ENCODE measurements at places on chromosomes 3 and 15. TPM values are rescaled to one million over a fixed set of nuclear protein-coding genes. Genes with fewer than 3 reads are reported as not detected.

TM4SF18 gene
- not detected for total RNA-seq

RBP2 gene
- total RNA-seq: not detected

PIK3CA gene
- 20.8 TPM for total RNA-seq

VWA5B2 gene
- not detected for total RNA-seq

TIMP4 gene
- not detected for total RNA-seq

CYP1A1 gene
- total RNA-seq: 4.9 TPM

TRIM42 gene
- total RNA-seq: not detected

APBA2 gene
- 30.8 TPM for total RNA-seq

DNA sequence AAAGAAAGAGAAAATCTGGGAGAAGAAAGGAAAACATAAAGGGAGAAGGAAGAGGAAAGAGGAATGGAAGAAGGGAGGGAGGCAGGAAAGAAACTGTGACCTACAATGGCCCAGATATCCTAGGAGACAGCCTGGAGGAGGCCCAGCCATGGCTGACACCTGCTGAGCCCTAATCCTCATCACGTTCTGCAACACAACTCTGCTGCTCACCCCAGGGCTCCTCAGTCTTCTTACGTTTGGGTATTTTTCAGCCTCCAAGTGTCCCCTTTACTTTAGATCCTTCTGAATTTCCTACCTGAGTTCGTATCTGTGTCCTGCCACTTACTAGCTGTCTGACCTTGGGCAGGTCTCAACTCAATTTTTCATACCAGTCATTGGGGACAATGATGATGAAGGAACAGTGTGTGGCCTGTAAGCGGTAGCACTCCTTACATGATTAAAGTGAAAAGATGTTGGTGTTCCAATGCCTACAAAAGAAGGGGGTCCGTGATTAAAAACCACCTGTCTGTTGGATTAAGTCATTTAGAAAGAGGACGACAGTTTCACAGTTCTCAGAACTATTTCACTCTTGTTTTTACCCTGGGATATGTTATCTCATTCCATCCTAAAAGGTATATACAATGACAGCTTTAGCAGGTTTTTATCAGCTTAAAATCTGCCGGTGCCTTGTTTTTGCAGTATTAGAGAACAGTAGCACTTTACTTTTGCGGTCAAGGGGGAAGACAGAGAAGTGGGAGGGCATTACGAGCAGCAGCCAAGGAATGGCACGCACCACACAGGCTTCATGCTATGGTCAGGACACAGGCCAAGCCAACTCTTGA, 47.4 kb downstream of the CCR4 start:
- no peak for DNase-seq
- H3K4me3 ChIP-seq: peak overlapping the region; percentile 32
- H3K27ac ChIP-seq: peak overlapping the region; percentile 85
- peaks cover 49% of the 10 kb centered on the region for H3K36me3 ChIP-seq
- no peaks in the 10 kb centered on the region for H3K27me3 ChIP-seq

DNA sequence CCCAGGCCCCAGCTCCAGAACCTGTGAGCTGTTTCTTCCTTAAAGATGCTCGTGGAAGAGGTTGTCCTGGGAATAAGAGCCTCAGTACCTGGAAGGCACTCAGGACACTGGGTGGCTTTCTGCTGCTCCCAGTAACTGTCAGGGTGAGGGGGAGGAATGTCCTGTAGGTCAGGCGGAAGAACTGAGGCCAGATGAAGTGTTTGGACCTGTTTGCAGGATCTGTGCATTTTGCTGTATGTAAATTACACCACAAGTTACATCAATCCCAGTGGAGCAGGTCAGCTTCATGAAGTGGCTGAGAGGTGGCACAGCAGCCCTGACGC, 27.1 kb downstream of the HDAC11 start:
- no peaks in the 10 kb centered on the region for H3K27me3 ChIP-seq
- H3K4me3 ChIP-seq: no peak overlapping the region
- H3K27ac ChIP-seq: no peak overlapping the region
- no peak for DNase-seq
- no peaks in the 10 kb centered on the region for H3K36me3 ChIP-seq

DNA sequence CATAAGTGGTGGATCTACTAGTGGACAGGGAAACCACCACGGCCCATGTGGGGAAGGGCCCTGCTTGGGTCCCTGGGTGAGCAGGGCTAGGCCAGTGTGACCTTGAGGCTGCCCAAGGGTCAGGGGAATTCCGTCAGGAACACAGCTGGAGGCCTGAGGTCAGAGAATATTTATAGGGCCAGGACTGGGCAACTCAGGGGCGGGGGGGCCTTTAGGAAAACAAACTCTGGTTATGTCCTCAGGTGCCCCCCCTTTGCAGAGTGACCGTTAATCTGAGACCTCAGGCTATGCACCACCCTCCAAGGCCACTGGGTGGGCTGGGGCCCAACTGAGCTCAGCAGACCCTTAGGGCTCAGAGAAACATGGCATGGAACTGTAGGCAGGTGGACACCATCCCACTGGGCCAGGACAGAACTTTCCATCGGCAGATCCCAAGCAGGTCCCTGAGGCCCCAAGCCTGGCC, 2.5 kb downstream of the TWF2 start:
- peaks cover 70% of the 10 kb centered on the region for H3K4me1 ChIP-seq
- peak overlapping the region; percentile 43 for H3K4me3 ChIP-seq
- no peaks in the 10 kb centered on the region for H3K27me3 ChIP-seq
- H3K36me3 ChIP-seq: peaks cover 52% of the 10 kb centered on the region
- peak; percentile 1 for DNase-seq

DNA sequence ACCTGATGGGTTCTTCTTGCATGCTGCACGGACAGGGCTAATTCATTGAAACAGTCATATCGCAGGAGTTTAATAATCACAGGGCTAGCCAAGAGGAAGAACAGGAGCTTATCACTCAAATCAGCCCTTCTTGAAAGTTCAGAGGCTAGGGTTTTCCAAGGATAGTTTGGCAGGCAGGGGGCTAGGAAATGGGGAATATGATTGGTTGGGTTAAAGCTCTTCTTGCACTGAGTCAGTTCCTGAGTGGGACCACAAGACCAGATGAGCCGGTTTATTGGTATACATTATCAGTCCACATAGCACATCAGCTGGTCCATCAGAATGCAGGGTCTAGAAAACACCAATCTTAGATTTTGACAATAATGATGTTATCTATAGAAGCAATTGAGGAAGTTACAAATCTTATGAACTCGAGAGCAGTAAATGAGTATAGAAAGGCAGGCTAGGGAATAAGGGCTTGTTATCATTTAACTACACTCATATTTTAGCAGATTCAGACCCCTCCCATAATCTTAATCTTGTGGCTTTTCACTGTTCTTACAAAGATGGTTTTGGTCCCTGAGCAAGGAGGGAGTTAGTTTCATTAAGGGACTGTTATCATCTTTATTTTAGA, 58.1 kb upstream of the SLC25A36 start:
- peaks cover 2% of the 10 kb centered on the region for H3K36me3 ChIP-seq
- H3K4me3 ChIP-seq: no peak overlapping the region
- peaks cover 4% of the 10 kb centered on the region for H3K27me3 ChIP-seq
- H3K4me1 ChIP-seq: no peaks in the 10 kb centered on the region

DNA sequence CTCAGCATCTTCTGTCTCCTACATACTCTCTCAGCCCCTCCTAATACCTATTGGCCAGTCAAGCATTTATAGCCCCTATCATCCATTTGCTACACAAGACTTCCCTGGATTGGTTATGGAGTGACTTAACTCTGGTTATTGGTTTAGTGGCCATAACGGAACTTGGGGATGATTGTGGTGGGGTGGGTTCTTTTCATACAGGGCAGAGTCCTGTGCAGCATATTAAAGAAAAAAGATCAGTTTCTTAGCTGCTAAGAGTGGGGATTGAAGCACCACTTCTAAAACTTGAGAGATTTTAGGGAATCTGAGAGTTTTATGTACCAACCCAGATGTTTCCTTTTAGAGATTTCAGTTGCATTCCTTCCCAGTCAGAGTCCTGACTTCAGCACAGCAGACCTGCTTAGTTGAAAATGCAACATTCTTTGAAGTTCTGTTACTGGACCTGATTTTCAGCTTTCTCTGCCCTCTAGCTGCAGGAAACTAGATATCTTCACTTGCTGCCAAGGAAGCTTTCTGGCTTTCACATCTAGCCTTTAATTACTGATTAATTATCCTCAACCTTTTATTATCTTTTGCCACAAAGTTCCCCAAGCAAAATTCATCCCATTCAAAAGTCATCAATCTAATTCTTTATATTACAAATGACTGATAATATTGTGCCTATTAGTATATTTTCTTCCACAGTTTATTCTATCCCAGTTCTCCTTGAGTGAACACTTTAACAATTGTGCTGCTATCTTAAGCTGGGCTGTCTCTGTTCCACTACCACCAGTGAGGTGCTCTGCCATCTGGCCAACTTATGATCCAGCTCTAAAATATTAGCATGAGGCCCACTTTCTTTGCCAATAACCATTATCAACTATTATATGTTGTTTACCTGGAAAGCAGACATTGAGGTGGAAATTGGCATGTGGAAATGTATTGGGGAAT, 906.0 kb upstream of the ALCAM start:
- H3K36me3 ChIP-seq: no peaks in the 10 kb centered on the region
- H3K4me1 ChIP-seq: no peaks in the 10 kb centered on the region
- no peak overlapping the region for H3K27ac ChIP-seq

GRCh38 chr3:167575000-167575600, 78.6 kb downstream of the WDR49 start:
- H3K4me1 ChIP-seq: no peaks in the 10 kb centered on the region
- DNase-seq: no peak
- no peak overlapping the region for H3K27ac ChIP-seq
- H3K4me3 ChIP-seq: no peak overlapping the region
- no peaks in the 10 kb centered on the region for H3K36me3 ChIP-seq
- H3K27me3 ChIP-seq: no peaks in the 10 kb centered on the region

DNA sequence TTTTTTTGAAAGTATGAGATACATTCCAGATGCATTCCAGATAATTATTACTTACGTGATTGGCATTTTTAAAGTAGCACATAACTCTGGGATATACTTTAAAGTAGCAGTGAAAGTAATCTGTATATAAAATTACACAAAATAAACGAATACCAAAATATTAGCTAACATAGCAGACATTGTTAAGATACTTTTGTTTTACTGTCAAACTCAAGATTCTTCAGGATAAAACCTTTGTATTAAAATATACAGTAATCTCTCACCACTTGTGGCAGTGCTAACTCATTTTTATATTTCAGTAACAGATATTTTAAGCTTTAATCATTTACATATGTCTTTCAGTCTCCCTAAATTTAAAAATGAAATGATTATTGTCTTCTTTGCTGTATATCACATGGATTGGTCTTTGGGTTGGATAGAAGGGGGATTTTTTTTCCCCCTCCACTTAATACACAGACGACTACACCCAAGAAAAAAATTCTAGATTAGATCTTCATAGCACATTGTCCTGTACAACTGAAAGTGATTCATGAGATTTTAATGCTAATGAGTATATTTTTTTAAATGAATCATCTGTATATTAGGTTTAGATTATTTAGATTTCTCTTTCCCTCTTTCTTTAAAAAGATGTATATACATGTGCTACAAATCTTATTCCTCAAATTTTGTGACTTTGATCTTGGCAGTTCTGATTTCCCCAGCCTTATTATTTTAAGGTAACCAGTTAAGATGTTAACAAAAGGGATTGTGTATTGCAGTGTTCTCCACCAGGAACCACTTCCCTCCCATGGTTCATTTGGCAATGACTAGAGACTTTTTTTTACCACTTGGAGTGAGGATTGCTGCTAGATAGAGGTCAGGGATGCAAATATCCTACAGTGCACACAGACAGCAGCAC, 24.5 kb upstream of the EBLN2 start:
- peak overlapping the region; percentile 26 for H3K27ac ChIP-seq
- H3K36me3 ChIP-seq: peaks cover 28% of the 10 kb centered on the region
- no peaks in the 10 kb centered on the region for H3K27me3 ChIP-seq

GRCh38 chr15:66472176-66472999, 25.2 kb downstream of the SNAPC5 start:
- H3K36me3 ChIP-seq: peaks cover 21% of the 10 kb centered on the region
- peak; percentile 70 for DNase-seq
- peaks cover 56% of the 10 kb centered on the region for H3K4me1 ChIP-seq
- peak overlapping the region; percentile 13 for H3K4me3 ChIP-seq

- no peak overlapping the region for H3K4me3 ChIP-seq
- no peak for DNase-seq
These were observed 43.5 kb upstream of the AKAP13 start for GRCh38 chr15:85336880-85337279.

DNA sequence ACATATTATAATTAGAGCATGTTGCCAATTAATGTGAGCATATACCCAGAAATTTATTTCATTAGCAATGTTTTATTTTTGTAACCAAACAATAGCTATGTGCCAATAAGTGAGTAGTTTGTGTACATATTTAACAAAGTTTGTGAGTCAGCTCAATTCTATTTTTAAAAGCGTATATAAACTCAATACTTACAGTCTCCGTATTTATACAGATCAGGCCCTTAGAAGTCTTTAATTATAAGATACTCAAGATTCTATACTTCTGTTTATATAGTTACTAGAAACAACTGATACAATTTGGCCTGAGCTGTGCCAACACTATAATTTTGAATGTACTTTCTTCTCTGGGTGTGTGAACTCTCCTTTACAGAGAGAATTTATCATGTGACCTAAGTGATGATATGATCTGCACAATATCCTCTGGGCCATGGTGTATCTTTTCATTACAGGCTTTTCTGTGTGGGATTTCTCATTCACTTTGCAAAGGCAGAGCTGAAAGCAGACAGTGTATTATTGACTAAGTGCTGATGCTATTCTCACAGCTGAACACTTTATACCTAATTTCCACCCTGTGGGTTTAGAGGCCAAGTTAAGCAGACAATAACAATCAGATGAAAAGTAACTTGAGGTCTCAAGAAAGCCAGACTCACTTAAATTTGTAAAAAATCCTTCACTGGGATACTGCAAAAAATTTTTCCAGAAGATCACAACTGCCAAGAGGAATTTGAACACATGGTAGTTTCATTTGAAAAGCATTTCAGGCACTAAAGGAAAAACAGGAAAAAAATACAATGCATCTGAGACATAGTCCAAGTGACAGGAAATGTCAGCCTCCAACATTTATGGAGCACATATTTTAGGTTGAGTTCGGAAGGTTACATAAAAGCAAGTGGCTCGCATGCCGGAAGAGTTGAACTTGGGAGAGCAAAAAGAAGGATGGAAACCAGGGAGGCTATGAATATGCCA, 277.9 kb upstream of the SEMA6D start:
- H3K36me3 ChIP-seq: no peaks in the 10 kb centered on the region
- no peaks in the 10 kb centered on the region for H3K4me1 ChIP-seq
- DNase-seq: no peak

GRCh38 chr3:188284455-188285212, 130.7 kb downstream of the LPP start:
- H3K4me3 ChIP-seq: peak overlapping the region; percentile 7
- H3K27ac ChIP-seq: peak overlapping the region; percentile 86
- peak; percentile 74 for DNase-seq
- H3K36me3 ChIP-seq: no peaks in the 10 kb centered on the region
- H3K27me3 ChIP-seq: no peaks in the 10 kb centered on the region

DNA sequence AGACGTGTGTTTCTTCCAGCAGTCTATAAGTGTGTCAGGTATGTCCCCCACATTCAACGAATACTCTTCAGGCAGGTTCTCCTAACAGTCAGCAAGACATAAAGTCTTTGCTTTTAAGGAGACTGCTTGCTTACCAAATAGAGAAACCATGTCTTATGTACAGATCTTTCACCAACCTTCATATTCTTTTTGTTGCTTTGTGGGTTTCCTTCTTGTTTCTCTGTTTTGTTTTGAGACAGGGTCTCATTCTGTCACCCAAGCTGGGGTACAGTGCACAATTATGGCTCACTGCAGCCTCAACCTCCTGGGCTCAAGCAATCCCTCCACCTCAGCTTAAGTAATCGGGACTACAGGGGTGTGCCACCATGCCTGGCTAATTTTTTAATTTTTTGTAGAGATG, 14.3 kb downstream of the DYNC1LI1 start:
- H3K27me3 ChIP-seq: no peaks in the 10 kb centered on the region
- DNase-seq: no peak
- H3K4me1 ChIP-seq: peaks cover 34% of the 10 kb centered on the region
- H3K27ac ChIP-seq: no peak overlapping the region
- H3K36me3 ChIP-seq: peaks cover 3% of the 10 kb centered on the region

Data from activated CD8-positive, alpha-beta T cell treated with anti-CD3 and anti-CD28 coated beads for 36 hours (primary cell).